ENCODE measurements at places on chromosomes 12 and 14. TPM values are rescaled to one million over a fixed set of nuclear protein-coding genes. Genes with fewer than 3 reads are reported as not detected.
A peak's percentile ranks its signal among the peaks of the same experiment; 100 is the strongest.

DNA sequence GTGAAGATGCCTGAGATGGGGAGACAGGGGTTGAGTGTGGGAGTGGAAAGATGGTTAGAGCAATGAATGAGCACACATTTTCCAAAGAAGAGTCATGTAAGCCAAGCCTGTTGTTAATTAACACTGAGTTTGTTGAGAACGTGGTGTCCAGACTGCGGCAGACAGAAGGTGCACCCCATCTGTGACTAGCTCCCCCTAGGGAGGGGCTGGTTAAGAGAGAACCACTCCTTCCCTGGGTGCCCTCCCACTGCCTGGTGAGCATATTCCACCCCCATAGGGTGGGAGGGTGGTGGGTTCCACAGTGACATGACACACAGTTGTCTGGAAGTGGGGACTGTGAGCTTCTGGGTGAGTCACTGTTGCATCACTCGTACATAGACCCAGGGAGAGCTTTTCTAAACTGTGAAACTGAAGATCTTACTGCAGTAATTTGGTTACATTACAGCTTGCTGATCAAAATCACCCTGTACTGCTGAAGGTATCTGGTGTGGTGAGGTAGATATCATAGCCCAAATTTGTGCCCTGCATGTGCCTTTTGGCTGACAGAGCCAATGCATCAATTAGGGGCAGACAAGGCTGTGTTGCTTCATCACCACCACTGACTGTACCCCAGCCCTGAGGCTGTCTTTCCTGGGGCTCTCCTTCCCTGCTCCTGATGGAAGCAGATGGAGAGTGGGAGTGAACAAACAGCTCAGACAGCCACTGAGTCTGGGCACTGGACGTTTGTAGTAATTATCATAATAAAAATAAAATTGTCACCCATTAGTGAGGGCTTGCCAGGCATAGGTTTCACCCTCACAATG is 150.9 kb downstream of the EMP1 start:
- peak; percentile 77 for DNase-seq

Gene GALNT16
- total RNA-seq: not detected

Gene SARNP
- 93.9 TPM for total RNA-seq

Gene AACS
- total RNA-seq: 17.6 TPM

Data from activated CD8-positive, alpha-beta T cell treated with anti-CD3 and anti-CD28 coated beads for 36 hours (primary cell).